Nucleus accumbens (tissue), 56 donors: ENCODE measurements at places on chromosomes 5 and 9.

DNA sequence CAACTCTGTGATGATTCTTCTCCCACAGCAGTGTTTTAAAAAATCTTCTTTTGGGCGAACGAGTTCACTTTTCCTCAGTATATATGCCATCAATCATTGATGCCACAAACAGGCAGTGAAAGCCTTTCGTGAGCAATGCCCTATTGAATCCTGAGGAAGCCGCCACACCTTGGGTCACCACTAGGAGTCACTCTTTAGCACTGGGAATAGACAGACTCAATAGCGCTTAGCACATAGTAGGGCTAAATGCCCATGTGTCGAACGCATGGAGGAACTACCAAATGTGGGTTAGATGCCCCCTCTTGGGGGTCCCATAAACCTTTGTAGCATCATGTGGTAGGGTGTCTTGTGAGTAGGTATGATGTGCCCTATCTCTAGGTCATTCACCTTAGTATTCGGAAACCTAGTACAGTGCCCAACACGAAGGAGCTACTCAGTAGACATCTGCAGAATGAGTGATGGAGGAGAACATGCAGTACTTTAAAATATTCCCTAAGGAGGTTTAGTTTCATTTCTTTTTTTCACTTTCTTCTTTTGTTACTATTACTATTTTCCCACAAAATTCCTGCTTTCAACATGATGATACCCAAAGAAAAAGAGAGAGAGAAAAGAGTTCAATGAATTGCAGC, 603.7 kb downstream of the BNC2 start:
- DNase-seq = no peak

DNA sequence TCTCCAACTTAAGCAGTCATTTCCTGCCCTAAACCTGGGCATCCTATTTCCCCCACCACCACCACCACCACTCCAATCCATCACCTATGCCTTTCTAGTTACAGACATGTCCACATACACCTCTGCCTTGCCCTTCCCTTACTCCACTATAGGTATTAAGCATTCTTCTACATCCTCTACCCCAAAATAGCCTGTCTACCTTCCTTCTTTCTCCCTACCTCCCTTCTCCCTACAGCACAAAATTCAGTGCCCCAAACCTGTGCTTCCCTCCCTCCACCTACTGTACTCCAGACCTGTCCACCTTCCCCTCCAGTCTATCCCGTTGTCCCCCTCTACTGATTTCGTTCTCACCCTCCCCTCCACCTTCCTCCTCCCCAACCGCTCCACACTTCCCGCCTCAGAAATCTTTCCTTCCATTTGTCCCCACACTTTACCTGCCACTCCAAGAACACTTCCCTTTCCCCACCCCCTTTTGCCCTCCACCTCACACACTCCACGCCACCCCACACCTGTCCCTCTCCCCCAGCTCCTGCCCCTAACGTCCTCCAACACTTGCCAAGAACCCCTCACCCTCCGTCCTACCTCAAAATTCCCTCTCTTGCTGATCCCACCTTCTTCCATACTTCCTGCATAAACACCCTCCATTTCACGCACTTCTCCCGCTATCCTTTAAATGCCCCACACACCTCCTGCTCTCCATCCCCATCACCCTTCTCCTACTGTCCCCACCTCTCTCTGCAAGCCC, 1.6 kb downstream of the STRBP start:
- no peak for DNase-seq

DNA sequence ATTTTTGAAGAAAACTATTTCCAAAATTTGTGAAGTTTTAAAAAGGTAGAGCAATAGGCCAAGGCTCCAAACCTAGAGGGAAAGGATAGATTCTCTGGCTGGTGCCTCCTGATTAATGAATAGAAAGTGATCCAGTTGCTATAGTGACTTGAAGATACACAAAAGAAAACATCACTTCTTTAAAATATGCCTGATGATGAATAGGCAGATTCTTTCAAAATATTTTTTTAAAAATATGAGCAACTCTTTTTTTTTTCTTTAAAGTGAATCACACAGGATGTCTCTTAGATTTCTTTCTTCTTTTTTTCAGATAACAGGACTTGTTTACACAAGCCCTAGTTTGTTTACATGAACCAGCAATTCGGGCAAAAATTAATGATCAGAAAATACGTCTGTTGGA, 124.4 kb downstream of the RFK start:
- DNase-seq = no peak

DNA sequence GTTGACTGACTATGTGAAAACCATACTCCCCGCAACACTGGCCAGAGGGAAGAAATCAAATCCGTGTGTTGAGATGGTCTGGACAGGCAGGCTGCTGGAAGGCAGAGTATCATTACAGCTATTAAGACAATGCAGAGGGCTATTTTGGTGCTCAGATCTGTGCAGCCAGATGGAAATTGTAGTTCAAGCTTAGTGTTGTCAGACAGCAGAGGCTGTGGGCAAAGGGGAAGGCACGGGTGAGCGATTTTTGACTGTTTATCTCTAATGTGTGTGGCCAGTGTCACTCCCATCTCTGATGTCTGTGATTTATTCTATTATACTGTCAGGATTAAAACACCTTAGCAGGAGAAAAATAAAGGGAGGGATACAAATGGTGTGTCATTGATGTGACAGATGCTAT, 984.4 kb upstream of the WWC1 start:
- DNase-seq = no peak

DNA sequence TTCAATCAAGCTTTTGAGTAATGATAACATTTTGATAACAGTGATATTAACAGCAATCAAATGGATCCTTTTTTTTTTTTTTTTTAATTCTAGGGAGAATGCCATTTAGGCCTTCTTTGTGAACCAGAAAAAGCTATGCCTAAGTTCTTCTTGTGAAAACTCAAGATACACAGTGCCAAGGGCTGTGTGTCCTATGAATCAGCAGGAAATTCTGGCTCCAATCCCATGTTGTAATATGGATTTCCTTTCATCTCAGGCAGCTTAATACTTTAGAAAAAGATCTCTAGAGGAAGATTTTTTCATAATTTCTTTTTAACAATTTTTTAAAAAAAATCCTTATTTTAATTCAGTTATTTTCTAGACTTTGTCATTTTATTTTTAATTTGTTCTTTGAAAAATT, 96.1 kb downstream of the NUDT12 start:
- no peak for DNase-seq

GRCh38 chr5:6674421-6674820, 38.8 kb upstream of the TENT4A start:
- DNase-seq = no peak

- DNase-seq = no peak
These were observed 34.0 kb downstream of the DAP start for GRCh38 chr5:10726913-10727517.

- DNase-seq = no peak
These were observed 80.5 kb downstream of the DAB2IP start for GRCh38 chr9:121731919-121732318.

- no peak for DNase-seq
These were observed 395.3 kb downstream of the OSTF1 start for GRCh38 chr9:75483636-75484035.

DNA sequence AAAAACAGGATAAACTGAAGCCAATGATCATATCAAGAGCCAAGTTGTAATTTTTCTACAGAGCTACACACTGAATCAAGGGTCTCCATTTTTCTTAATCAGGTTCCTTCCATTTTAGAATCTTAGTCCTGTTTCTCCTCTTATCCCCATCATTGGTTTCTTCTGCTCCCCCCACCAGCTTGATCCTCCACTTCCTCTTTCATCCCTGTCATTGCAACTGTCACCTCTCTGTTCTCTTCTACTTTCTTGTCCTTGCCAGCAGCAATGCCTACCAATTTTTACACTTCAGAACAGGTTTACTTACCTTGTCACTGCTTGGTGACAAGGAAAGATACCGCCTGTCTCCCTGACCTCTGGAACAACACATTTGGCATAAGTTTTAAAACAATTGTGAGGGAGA, 97.3 kb downstream of the CFAP90 start:
- no peak for DNase-seq

GRCh38 chr9:126406075-126406667, 79.5 kb downstream of the MVB12B start:
- DNase-seq = no peak

- no peak for DNase-seq
These were observed 161.3 kb downstream of the MACROH2A1 start for GRCh38 chr5:135237748-135238103.

- no peak for DNase-seq
These were observed 10.7 kb downstream of the ZNF354B start for GRCh38 chr5:178870411-178870810.

DNA sequence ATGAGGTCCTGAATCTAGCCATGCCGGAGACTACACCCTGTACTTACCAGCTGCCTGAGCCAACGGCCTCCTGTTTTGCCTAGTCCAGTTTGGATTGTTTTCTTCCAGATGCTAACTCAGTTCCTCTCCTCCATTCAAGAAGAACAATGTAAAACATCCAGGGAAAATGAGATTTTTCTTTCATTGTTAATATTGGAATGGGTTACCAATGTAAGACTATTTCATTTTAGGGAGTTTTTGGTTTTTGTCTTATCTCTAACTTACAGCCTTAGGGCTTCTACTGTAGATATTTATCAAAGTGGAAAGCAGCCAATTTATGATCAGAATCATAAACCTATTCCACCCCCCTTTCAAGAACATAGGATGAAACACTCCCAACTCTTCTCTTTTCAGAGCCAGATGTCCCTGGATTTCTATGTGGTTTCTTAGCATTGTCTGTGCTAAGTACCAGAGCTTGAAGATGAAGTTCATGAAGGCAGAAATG, 3.5 kb upstream of the VDAC1 start:
- DNase-seq = no peak

DNA sequence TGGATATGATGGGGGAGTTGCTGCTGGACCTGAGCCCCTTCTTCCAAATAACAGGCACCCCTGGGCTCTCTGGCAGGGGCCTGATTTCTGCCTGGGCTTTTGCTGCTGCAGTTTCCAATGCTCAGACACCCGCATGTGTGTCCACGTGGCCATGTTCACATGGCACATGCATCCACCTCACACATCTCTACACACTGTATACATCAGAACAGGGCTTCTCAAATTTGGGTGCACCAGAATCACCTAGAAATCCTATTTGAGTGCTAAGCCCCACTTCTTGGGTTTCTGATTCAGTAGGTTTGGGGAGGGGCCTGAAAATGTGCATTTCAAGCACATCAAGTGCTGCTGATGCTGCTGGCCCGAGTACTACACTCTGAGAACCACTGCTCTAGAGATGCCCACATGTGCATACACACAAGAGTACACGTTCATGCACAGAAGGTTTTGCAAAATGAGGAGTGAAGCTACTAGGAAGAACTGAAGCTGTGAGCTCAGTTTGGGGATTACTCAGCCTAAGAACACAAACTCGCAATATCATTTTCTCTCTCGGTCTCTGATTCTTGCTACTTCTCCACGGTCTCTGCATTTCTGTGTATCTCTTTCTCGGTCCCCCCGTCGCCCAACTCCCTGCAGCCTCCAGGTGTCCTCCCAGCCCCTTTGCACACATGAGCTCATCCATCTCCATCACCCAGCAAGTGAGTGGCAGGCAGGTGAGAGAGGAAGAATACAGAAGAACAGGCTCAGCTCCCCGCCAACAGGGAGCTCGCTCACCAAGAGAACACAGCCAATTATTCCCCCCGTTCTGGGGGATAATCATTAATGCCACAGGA, 97.0 kb downstream of the PCDH1 start:
- DNase-seq = peak; percentile 25

DNA sequence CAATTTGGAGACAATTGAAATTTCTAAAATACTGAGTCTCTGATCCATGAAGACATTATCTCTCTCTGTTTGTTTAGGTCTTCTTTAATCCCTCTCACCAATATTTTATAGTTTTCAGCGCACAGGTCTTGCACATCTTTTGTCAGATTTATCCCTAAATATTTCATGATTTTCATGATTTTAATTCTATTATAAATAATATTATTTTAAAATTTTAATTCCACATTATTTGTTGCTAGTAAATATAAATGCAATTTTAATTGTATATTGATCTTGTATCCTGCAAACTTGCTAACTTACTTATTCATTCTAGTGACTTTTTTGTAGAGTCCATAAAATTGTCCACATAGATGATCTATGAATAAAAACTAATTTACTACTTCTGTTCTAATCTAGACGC, 112.6 kb upstream of the TNPO1 start:
- no peak for DNase-seq

DNA sequence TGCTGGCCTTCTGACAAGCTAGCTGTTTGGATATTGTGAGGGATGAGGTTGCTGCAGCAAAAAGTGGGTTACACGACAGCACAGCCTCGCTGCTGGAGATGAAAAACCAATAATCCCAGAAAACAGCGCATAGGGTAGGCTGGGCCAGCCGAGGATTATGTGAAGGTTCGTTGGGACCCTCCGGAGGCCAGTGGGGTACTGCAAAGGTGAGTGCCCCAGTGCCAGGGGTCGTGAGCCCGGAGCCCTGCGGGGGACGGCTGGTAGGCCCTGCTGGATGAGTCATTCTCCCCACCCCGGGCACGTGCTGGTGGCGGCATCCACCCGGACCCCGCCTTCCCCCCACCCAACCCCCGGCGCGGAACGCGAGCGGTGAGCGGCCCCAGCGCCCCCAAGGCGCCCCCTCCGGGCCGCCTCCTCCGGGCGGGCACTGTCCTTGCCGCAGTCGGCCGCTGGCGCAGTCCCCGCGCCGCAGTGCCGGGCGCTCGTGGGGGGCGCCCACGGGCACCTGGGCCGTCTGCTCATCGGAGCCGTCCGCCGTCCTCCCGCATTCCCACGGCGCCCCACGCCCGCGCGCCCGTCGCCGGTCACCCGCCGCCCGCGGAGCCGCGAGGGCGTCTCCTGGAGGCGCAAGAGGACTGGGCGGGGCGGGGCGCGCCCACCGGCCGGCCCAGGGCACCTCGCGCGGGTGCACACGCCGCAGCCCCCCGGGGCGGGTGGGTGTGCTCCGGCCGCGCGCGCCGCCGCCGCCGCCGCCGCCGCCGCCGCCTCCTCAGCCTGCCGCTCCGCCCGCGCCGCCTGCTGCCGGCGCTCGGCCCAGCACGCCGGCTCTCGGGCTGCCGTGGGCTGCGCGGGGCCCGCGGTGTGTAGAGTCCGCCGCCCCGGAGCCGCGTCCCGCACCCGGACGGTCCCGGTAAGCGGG, at the start of gene PHF24:
Gene PHF24 (plus strand): TSS at position 794 of the 919 bp plus-strand sequence. CDS start 13,014 bp downstream, outside the sequence.
- no peak for DNase-seq

GRCh38 chr5:96384353-96384752, 48.7 kb downstream of the PCSK1 start:
- DNase-seq = no peak

DNA sequence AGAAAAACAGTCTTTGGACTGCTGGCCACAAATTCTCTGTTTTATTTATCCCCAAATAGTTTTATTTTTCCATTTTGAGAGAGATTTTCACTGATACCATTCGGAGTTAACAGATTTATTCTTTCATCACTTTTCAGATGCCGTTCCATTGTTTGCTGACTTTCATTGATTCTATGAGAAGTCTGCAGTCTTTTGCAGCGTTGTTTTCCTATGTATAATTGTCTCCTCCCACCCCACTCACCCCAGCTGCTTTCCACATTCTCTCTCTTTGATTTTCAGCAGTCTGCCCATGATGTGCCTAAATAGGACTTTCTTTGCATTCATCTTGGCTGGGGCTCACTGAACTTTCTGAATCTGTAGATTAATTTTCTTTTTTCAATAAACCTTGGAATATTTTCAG, 107.6 kb downstream of the C9orf50 start:
- no peak for DNase-seq
